ENCODE measurements at places on chromosomes 12 and 14. TPM values are rescaled to one million over a fixed set of nuclear protein-coding genes. Genes with fewer than 3 reads are reported as not detected.

Gene HOXC5
- not detected for total RNA-seq

Gene NANOG
- total RNA-seq: not detected

Gene CABP1
- total RNA-seq: 2.5 TPM

Gene SPTB
- 1.8 TPM for total RNA-seq

Data from esophagus muscularis mucosa (tissue), 4 donors.